ENCODE measurements at places on chromosomes 11 and 22.
A peak's percentile ranks its signal among the peaks of the same experiment; 100 is the strongest.

DNA sequence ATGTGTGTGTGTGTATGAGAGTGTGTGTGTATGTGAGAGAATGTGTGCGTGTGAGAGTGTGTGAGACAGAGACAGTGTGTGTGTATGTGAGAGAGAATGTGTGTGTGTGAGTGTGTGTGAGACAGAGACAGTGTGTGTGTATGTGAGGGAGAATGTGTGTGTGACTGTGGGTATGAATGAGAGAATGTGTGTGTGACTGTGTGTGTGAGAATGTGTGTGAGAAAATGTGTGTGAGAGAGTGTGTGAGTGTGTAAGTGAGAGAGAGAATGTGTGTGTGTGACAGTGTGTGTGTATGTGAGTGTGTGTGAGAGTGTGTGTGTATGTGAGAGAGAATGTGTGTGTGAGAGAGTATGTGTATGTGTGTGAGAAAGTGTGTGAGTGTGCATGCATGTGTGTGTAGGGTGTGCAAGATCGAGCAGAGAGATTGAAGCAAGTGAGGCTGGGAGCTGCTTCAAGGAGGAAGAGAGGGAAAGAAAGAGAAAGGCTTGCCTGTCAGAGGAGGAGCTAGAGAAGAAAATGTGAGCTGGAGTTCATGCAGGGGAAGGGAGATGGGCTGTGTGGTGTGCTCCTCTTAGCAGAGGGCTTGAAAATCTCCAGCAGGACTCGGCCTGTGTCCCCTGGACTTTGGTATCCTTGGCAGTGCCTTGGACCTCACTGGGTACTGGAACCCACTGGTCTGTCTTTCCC is 27.7 kb upstream of the TP53I11 start:
- no peak for DNase-seq

GRCh38 chr11:95891423-95892170 is 32.3 kb downstream of the MTMR2 start:
- no peak for DNase-seq

- DNase-seq = peak; percentile 39
Observed at GRCh38 chr11:132234878-132235277, 864.5 kb downstream of the NTM start.

DNA sequence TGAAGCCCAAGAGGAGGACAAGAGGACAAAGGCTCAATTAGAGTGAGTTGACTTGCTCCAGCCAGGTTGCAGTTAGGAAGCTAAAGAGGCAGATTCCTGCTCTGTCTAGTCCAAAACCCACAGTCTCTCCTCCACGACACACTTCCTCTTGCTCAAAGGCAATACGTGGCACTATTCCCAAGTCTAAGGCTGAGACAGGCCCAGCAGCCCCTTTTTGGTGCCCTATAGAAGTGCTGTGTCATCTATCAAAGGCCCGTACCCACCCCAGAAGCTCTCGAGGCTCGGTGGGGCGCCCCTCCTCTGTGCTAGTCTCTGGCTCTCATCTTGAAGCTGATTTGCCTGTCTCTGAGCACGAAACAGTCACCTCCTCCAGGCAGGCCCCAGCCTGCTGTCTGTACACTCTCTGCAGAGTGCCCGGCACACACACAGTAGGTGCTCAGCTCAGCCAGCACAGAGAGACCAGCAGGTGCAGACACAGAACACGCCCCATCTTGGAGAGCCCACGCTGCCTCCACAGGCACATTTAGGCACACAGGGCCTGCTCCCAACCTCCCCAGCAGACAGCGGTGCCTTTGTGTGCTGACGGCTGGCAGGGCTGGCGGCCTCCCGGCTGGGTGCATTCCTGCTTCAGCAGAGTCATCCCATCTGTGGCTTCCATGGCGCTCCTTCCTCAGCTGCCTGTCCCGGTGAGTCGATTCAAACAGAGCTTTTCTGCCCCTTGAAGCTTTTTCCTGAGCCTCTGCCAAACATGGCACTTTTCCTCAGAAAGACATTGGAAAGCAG is 52.8 kb downstream of the MYH9 start:
- peak; percentile 72 for DNase-seq

- peak; percentile 35 for DNase-seq
Observed at GRCh38 chr11:62012832-62013461, 45.5 kb upstream of the FTH1 start.

GRCh38 chr11:45933131-45933831 is 10.8 kb downstream of the LARGE2 start:
- DNase-seq = peak; percentile 33

GRCh38 chr11:128709402-128709801 is 15.5 kb downstream of the FLI1 start:
- DNase-seq = peak; percentile 81

DNA sequence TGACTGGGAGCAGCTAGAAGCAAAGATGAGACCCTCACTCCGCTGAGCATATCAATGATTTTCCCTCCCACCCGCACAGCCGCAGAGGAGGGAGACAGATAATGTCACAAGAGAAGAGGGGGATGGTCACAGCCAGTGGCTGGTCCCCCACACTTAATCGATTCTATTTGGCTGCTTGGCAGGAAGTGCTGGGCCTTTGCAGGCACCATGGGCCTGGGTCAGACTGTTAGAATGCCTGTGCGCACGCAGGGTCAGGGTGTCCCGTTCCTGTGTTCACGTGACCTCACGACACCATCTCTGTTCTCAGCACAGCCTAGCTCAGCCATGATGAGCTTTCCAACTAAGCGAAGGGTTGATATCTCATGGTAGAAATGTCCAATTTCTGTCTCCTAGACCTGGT is 107.0 kb downstream of the MYO18B start:
- DNase-seq = no peak

DNA sequence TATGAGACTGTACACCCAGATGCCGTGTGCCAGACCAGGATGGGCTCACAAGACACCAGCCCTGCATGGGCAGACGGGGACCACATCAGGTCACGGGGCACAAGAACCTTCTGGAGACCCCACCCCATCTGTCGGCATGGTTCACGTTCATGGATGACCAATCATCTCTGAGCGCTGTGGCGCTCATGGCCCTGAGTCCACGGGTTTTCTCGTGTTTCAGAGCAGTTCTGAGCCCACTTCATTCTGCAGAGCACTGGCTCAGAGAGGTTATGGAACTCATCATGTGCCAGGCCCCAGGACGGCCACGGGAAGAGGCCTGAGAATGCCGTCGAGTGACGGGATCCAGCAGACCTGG is 63.0 kb upstream of the PPARA start:
- no peak for DNase-seq

All from epithelial cell of esophagus (primary cell).